Skin of body (tissue), 3 donors: ENCODE measurements at places on chromosomes 11 and 22.

- no peak for DNase-seq
Observed at GRCh38 chr11:6476571-6476970, 2.8 kb upstream of the TRIM3 start.

DNA sequence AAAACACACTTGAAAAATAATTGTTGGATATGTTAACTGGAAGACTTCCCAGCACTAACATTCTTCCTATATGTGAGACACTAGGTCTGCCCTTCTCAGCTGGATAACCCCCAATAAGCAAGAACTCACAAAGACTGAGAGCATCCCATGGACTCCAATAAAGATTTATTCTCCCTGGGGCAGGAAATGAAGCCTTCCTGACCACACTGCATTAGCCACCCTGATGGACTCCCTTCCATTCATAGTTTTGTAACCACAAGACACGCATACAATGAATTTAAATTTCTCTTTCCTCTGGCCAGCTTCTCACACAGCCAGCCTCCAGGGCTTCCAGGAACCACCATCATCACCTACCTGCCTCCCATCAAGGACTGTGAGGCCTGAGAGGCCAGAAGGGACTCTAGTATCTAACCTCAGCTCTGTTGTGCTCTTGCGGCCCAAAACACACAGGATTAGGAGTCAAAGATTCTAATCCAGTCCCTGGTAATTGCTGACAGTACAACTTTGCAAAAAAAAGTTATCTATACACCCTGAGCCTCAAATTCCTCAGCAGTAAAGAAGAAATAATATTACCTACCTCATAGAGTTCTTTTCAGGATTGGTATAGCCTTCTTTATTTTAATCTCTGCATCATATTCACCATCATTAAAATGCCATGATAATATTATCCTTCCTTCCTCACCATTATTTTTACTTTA lies 45.6 kb upstream of the GDPD4 start:
- no peak for DNase-seq

DNA sequence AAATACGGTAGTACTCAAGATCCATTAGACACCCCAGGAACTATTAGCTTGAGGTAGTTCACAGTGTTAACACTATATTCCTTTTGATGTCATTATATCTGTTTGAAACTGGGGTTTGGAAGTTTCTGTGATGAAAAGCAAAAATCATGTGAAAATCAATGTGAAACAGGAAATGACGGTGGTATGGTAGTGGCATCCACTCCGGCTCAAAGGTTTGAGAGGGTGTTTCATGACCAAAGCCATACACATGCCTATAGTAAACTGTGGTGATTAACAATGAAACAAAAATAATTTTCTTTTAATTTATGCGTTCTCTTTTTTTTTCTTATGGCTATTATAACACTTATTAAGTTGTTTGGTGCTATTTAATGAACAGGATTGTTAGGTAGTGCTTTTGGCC lies 10.9 kb downstream of the RAB38 start:
- DNase-seq, result no peak

DNA sequence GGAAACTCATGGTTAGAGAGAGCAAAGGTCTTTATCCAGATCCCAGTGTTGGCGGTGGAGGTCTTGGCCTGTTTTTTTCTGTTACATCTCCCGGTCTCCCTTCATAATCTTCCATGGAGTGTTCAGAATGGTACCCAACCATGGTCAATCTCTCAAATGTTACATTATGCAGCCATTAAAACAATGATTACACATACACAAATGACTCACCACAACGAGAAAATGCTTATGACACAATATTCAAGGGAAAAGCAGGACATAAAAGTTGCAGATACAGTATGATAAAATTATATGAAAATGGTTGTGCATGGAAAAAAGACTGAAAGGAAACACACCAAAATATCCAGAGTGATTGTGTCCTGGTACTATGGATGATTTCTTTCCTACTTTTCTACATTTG lies 17.8 kb upstream of the CSNK1E start:
- DNase-seq, result no peak

- no peak for DNase-seq
Observed at GRCh38 chr11:7484645-7485044, 661 bp upstream of the OLFML1 start.

DNA sequence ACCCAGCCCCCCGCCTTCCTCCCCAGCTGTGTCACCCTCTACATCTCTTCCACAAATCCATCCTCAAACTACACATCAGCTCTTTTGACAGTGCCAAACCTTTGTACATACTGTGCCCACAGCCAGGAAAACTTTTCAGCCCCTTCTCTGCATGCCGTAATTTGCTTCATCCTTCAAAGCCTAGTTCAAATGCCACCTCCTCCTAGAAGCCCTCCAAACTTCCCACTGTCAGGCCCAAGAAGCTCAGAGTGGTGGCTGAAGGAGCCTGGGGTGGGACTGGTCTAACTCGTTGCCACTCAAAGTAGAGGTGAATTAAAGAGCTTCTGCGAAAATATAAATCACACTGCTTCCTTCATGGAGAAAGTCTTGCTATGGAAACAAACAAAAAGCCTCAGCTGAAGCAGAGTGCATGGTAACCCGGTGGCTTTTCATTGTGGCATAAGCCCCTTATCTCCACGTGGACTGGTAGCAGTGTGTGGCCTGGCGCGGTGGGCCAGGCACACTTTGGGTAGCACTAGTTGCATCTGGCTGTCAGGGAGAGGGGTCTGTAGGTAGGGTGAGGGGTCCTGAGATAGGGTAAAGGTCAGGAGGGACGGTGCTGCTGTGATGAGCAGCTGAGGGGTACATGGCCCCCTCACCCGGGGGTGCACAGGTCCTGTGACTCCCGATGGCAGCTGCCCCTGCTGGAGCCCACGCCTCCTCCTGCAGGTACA lies 76.9 kb downstream of the MYO7A start:
- no peak for DNase-seq

DNA sequence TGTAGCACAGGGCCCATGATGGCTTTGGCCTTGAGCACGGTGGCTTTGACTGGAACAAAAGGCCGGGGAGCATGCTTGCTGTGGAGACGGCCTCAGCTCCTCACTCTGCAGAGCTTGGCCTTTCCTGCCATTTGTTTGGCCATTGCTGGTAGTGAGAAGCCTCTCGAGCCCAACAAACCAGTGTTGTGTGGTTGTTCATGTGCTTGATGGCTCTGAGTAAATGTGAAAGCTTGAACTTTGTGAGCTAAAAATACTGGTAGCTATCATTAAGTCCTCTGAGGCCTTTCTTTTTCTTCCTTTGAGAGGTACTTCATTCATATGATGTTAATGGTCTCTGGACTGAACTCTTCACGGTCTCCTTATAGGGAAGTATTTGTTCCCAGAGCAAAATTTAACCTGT lies 39.6 kb downstream of the NAT10 start:
- no peak for DNase-seq
